T-helper 2 cell (primary cell): ENCODE measurements at places on chromosomes 16 and 17.
A peak's percentile ranks its signal among the peaks of the same experiment; 100 is the strongest.

DNA sequence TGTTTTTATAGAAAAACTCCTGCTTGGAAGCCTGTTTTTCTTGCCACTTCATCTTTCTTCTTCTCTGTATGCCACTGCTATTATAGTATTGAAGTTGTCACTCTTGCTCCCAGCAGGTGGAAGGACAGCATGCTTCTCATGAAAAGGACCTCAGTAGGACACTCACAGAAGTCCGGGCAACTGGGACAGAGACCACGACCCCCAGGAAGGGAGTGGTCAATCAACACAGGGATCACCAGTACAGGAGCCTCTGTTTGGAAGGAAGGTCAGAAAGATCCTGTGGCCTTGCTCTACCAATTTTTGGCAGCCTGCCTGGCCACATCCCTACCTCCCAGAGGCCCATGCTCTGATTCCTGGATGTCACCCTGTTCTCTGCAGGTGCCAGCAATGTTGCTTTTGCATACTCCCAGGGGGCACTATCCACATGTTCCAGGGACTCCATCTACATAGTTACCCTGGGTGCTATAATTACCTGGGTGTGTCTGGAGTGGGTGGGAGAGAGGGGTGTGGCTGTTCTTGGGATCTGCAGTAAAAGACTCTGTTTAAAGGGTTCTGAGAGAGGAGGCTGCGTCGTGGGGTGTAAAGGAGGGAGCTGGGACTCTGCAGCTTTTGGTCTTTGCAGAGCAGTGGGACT, 13.7 kb upstream of the AKAP10 start:
- DNase-seq, result no peak

DNA sequence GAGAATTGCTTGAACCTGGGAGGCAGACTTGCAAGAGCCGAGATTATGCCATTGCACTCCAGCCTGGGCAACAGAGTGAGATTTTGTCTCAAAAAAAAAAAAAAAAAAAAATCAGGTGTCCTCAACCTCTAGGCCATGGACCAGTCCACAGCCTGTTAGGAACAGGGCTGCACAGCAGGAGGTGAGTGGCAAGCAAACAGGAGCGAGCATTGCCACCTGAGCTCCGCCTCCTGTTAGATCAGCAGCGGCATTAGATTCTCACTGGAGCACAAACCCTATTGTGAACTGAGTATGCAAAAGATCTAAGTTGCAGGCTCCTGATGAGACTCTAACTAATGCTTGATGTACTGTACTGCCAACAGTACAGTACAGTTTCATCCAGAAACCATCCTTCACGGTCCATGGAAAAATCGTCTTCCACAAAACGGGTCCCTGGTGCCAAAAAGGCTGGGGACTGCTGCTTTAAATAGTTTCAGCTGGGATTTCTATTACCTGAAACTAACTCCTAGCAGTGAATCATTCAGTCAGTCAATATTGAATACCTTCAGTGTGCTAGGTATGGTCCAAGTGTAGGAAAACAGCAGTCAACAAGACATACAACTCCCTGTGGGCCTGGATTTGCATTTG, 56.3 kb upstream of the DHX40 start:
- no peak for DNase-seq

DNA sequence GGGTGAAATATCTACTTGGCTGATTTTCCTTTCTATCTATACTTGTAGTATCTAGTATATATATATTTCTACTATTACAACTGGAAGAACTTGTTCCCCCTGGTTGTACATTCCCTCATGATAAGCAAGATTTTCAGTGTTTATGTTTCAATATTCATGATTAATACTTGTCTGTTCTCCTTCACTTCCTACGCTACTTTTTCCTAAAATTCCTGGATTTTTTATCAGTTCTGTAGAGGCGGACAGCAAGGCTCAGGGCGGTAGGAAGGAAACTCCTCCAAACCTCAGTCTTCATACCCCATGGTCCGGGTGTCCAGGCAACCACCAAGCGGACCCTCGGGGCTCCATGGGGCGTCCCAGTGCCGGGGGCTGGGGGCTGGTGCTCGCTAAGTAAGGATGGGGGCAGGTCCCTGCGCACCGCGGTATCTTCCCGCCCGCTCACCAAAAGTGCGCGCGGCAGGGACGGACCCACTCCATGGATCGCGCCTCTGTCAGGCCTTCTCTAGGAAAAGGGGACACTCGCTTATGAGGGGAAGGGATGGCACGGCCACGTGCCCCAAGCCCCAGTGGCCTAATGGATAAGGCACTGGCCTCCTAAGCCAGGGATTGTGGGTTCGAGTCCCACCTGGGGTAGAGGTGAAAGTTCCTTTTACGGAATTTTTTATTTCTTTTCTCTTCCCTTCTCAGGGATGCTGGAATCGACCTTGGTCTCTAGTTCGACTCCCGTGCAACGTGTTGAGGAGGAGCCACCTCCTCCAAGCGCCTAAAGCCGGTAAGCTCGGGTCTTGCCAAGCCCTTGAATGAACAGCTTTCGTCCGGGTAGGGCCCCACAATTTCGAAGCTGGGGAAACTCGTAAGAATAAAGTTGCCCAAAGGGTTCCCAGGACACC, 13.2 kb downstream of the ATP5PD start:
- DNase-seq, result peak; percentile 87

GRCh38 chr16:10078541-10078949, 103.7 kb downstream of the GRIN2A start:
- DNase-seq, result no peak

GRCh38 chr17:5203178-5203907, 11.7 kb upstream of the ZNF594 start:
- DNase-seq, result no peak

DNA sequence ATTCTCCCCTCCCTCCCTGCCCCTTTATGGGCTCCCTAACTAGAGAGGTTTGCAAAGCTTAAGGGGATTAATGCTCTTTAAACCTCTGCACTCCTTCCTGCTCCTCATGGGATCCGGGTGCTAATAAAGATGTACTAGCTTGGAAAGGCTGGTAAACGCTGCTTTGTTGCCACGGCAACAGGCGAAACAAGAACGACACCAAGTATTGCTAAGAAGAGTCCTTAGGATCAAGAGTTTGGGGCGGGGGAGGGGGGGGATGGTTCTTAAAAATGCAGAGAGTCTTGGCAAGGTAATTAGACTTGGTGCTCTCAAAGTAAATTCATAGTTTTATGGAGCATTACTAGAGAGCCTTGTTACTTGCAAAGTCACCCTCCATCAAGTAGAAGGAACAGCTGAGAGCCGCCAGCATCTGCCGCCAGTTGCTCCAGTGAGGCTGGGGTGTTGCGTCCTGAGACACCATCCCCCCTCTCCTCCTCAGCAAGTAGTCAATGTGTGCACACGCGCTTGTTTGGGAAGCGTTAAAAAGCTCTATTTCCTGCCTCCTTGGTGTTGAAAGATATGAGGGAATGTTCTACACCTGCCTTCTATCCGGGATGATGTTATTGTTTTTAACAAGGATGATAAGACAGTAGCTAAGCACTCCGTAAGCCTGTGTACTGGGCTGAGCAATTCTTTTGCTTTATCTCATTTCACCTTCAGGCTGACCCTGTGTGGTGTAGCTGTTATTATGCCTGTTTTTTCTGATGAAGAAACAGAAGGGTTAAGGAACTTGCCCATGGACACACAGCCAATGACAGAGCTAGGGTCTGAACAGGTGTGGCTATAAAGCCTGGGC, 190.9 kb downstream of the CCDC182 start:
- no peak for DNase-seq

- DNase-seq, result no peak
Measured at GRCh38 chr16:8581831-8582580, 8.3 kb downstream of the TMEM114 start.

GRCh38 chr17:75754378-75755204, 10.4 kb downstream of the GALK1 start:
- DNase-seq, result no peak

GRCh38 chr16:35405526-35405925, 1946.1 kb downstream of the TP53TG3F start:
- DNase-seq, result no peak

GRCh38 chr16:67641779-67642708, 2.9 kb upstream of the CARMIL2 start:
- no peak for DNase-seq

- no peak for DNase-seq
Measured at GRCh38 chr17:1529863-1530262, 13.5 kb upstream of the INPP5K start.

DNA sequence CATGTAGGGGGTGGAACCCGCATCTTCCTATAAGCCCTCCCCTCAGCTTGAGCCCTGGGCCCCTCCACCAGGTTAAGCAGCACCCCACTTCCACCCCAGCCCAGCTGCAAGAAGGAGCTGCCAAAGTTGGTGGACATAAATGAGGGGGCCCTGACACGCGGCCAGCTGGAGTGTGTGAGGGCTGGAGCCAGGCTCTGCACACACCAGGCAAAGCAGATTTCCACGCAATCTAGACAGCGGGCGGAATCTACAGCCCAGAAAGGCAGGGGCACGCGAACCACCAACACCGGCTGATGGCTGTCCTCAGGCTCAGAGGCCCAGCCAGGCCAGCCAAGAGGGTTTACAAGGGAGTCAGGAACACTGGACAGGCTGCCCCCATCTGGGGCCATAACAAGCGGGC, 171.2 kb downstream of the ZNF423 start:
- no peak for DNase-seq

DNA sequence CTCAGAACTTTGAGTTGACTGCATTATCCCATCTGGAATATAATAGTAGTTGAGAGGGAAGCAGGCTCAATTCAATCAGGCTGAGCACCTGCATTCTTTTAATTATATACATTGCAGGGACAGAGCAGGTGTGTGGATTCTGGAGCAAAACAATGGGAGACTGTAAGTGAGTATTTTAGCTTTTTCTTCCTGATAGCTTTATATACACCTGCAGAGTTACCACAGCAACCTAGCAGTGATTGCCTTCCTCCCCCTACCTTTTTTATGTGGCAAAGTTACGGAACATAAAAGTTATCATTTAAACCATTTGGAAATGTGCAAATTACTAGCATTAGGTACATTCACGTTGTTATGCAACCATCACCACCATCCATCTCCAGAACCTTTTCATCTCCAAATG, 25.4 kb upstream of the RHOT1 start:
- no peak for DNase-seq

DNA sequence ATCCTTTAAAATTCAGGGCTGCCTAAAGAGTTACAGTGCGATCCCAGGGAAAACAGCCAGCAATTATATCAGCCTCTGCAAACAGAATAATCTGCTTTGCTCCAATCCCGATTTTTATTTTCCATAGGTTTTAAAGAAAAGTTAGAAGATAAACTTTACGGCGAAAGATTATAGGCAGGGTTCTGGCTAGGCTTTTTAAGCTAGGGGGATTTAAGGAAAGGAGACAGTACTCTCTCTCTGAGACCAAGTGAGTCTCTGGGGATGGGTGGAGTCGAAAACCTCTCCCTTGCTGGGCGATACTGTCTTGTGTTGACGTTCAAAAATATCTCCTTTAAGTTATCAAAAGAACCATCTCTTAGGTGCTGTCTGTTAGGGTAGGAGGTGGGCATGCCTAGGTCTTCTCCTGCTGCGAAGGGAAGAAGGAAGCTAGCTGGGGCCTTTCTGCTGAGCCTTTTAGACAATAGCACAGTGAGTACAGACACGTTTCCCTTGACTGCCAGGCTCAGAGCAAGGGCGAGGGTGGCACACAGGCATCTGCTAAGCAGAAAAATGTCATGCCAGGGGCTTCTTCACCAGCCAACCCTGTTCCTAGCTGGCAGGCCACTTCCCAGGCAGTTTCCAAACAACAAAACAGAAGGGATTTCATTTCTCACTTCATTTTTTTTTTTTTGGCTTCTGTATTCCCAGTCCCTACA, 167.9 kb upstream of the MAF start:
- no peak for DNase-seq

- no peak for DNase-seq
Measured at GRCh38 chr16:19967963-19968362, 83.3 kb upstream of the GPRC5B start.

GRCh38 chr16:24846548-24847357, 990 bp downstream of the SLC5A11 start:
- no peak for DNase-seq
